ENCODE measurements at places on chromosomes 7 and 10.

DNA sequence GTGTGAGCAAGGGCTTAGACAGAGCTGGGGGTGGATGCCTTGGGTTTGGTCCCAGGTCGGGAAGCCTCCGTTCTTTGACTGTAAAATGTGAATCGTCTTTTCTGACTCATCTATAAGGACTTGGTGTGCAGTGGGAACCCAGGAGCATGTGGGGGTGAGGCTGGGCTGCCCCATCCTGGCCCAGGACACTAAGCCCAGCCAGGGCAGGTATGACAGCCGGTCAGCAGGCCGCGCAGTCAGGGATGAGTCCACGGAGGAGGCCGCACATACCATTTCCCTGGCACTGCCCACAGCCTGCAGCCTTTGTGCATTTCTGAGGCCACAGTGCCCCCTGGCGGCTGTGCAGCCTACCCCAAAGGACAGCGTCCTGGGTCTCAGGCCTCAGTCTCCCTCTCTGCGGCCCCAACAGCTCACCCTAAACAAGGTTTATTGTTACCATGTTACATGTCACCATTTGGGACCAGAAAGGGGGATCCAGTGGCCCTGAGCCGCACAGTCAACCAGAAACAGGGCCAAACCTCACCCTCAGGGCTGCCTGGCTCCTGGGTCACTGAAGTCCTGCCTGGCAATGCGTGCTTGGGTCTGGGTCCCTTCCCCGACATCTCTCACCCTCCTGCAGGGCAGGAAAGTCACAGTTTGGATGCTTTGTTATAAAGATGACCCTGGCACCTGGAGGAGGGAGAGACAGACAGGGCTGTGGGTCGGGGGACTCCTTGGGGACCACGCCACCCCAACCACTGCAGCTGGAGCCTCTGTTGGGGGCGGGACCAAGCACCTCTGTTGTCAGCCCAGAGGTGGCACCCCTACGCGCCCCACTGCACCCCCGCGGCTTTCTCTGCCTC, 14.4 kb upstream of the SH2B2 start:
- peak; percentile 61 for DNase-seq

DNA sequence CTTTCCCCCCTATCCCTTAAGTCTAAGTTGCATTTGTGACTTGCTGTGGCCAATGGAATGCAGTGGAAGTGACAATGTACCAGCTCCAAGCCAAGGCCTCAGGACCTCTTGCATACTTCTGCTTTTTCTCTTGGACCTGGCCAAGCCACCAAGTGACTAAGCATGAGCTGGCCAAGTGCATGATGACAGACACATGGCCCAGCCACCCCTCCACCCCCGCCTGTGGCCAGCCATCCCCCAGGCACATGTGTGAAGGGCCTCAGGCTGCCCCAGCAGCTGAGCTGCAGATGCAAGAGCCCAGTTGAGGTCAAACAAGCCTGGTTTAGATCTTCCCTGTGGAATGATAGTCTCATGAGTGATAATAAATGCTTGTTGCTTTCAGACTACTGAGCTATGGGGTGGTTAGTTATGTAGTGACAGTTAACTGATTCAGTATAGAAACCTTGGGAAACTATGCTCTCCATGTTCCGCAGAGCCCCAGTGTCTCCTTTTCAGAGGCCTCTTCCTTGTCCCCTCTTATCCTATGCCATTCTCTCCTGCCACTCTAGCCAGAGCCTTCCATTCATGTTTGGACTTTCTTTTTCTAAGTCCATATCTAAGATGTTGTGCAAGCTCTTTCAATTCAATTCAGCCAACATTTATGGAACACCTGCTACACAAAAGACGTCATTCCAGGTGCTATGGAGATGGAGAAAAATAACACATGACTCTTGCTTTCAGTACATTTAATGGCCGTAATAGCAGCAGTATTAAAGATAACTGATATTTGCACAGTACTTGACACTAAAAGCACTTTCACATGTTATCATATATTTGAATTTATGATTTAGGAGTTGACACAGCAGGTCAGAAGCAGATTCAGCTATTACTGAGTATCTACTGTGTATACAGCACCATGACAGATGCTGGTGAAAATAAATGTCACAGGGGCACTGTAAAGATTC, 55.5 kb upstream of the LOXL4 start:
- DNase-seq: peak; percentile 59

DNA sequence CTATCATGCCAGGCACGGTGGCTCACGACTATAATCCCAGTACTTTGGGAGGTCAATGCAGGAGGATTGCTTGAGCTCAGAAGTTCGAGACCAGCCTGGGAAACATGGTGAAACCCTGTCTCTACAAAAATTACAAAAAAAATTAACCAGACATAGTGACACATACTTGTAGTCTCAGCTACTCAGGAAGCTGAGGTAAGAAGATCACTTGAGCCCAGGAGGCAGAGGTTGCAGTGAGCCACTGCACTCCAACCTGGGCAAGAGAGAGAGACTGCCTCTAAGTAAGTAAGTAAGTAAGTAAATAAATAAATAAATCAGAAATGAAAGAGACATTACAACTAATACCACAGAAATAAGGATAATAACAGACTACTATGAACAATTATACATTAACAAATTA, 36.2 kb downstream of the PDLIM1 start:
- no peak for DNase-seq

GRCh38 chr7:3259711-3260400, 41.2 kb upstream of the SDK1 start:
- no peak for DNase-seq
